ENCODE measurements at places on chromosomes 3 and 15.

DNA sequence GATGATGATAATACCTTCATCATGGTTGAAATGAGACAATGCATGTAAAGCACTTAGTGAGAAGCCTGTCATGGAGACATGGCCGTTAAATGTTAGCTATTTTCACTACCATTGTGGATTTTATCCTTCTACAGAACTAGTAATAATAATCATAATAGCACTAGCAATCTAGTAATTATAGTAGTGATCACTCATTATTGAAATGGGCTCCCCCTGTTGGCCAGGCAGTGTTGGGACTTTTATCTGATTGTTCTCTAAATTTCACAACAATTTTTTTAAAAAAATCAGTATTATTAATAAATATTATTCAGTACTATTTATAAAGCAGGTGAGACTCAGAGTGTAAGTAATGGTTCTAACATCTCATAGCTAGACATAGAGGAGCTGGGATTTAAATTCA is 396.3 kb downstream of the IL5RA start:
- no peak for DNase-seq

DNA sequence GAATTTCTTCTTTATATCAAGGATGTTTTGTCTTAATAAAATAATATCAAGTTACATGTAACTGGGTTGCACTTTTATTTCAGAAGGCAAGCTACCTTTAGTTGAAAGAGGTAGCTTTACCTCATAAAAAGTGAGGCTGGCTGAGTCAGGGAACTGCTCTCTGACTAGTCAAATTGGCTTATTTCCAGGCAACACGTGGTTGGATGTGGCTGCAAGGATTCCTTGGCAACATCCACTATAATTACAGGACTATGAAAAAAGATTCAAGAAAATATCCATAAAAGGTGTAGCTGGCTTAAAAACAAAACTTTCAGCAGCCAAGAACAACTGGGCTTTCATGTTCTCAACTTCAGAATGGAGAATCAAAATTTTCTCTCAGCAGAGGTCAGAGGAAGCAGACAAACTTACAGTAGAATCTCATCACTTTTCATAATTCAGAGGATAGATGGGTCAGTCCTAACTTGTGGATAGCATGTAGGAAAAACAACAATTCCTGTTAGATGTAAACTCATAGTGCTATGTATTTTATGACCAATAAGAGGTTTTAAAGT is 779.1 kb downstream of the MECOM start:
- DNase-seq: peak; percentile 15

DNA sequence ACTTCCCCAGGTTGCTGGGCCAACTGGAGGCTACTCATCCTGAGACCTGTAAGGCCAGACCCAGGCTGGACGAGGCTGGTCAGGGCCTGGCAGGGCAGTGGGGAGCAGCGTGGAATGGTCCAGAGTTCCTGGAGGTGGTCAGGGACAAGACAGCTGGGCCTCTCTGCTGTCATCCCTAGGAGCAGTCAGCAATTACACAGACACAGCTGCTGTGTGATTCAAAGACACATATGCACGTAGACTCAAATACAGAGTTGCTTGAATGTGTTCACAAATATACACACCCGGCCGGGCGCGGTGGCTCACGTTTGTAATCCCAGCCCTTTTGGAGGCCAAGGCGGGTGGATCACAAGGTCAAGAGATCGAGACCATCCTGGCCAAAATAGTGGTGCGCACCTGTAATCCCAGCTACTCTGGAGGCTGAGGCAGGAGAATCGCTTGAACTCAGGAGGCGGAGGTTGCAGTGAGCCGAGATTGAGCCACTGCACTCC is 1.5 kb upstream of the CD276 start:
- no peak for DNase-seq

GRCh38 chr3:37640636-37641375 is 220.9 kb upstream of the CTDSPL start:
- no peak for DNase-seq

- DNase-seq: no peak
Measured at GRCh38 chr3:119170821-119171220, 2.6 kb upstream of the UPK1B start.

DNA sequence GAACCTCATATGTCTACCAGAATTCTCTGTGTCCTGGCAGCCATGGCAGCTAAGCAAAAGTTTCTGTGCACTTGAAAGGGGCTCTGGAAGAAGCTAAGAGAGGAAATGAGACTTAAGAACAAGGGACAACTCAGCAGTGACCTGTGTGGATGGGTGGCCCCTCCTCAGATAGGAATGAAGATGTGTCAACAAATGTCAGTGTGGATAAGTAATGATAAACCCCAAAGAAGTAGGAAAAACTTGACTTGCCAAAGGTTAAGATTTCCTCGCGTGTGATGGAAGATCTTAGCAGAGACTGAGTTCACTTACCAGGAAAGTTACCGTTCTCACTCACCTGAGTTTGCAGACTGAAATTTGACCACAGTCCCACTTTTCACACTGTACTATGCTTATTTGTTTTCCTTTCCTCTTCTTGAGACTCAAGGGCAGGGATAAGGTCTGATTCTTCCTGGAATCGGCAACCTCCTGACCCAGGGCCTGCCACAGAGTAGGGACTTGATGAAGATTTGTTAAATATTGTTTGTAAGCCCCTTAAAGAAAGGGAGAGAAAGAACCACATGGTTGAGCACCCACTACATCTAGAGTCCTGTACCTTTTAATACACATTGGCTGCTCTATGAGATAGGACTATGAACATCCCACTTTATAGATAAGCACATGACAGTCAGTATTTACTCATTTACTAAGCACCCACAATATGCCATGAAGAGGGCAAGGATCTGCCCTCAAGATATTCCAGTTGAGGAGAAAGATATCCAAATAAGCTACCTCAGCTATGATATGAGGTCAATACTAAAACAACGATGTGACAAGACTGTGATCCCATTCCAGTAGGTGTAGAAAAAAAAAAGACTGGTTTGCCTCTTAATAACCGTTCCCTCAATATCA is 7.3 kb upstream of the HRH1 start:
- no peak for DNase-seq

GRCh38 chr15:61227269-61227949 is 1.7 kb downstream of the RORA start:
- DNase-seq: peak; percentile 66

GRCh38 chr15:58748852-58749531 is 515 bp downstream of the ADAM10 start:
- DNase-seq: peak; percentile 25

DNA sequence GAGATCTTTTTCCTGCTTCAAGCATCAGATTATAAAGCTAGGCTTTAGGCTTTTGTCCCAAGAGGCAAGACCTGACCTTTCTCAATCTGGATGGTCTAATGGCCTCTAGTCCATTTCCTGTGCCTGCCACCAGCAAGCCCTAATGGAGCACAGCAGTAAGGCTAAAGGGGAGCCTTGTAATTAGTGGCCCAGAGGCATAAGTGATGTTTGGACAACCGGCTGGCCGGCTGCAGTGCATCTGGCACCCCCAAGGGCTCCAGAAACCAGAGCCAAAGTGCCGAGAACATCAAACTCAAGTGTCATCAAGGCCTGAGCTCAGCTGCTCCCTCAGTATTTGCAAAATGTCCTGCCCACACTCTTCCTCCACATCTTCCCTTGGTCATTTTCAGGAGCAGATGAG is 31.9 kb upstream of the RTP4 start:
- DNase-seq: peak; percentile 71

- no peak for DNase-seq
Measured at GRCh38 chr3:23550402-23550801, 255.4 kb upstream of the UBE2E1 start.

DNA sequence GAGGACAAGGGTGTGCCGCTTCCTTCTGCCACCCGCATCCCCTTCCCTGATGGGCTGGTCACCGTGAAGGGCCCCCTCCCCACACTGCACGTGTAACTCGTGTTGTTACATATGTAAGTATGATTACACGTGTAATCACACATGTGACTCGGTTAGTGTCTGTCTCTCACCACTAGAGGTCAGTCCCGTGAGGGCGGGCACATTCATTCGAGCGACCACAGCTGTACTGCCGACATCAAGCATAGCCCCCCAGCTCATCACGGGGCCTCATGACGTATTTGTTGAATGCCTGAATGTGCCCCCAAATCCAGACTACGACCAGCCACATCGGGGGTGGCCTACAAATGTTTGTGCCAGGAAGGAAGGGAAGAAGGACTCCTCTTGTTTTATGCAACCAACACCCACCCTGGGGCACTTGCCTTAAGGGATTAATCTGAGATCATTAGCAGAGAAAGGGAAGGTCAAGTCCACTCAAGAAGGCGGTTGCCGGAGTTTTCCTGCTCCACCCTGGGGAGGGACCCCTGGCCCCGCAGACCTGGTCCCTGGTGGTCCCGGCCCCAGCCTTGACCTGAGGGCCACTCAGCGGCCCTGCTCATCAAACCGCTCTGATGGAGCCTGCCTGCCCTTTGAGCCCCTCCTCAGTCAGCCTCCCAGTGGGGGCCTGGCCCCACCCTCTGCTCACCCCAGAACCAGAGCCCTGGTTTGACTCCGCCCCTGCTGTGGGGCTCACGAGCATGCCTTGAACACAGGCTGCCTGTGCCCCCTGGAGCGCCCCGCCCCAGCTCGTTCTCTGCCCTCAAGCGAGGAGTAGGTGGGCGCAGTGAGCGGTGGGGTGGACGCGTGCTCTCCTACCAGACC is 52.8 kb downstream of the RGMA start:
- DNase-seq: peak; percentile 21

GRCh38 chr15:39869254-39869653 is 50.8 kb downstream of the GPR176 start:
- peak; percentile 16 for DNase-seq

GRCh38 chr15:64813075-64813474 is 12.4 kb downstream of the PIF1 start:
- DNase-seq: no peak
